ENCODE measurements at places on chromosomes 6 and 20. TPM values are rescaled to one million over a fixed set of nuclear protein-coding genes. Genes with fewer than 3 reads are reported as not detected.

SALL4 gene
- total RNA-seq, result not detected

CPNE5 gene
- total RNA-seq, result 36.7 TPM

GRCh38 chr20:1184638-1185315 is at the start of gene TMEM74B:
TMEM74B (minus strand) TSS chr20:1184981; CDS start chr20:1183801, 1,180 bp downstream.
- no peaks in the 10 kb centered on the region for H3K36me3 ChIP-seq
- H3K4me3 ChIP-seq, result peak within 1 kb of the TSS; percentile 67
- H3K27me3 ChIP-seq, result no peaks in the 10 kb centered on the region
- peak within 1 kb of the TSS; percentile 60 for H3K27ac ChIP-seq
- H3K4me1 ChIP-seq, result no peaks in the 10 kb centered on the region

DNA sequence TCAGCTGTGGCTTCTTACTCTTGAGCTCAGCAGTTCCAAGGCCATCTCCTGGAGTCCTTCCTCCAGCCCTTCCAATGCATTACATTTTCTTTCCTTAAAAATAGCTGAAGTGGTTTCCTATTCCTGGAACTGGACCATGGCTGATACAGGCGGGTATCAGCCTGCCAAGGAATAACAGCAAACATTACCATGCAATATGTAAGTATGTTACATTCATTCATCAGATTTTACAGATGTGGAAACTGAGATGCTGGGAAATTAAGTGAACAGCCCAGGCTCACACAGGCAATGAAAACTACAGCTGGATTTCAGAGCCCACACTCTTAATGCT is 100.4 kb downstream of the NRN1 start:
- DNase-seq, result no peak
- H3K4me3 ChIP-seq, result no peak overlapping the region
- H3K36me3 ChIP-seq, result no peaks in the 10 kb centered on the region
- H3K27ac ChIP-seq, result peak overlapping the region; percentile 55
- H3K4me1 ChIP-seq, result no peaks in the 10 kb centered on the region
- H3K27me3 ChIP-seq, result no peaks in the 10 kb centered on the region

DNA sequence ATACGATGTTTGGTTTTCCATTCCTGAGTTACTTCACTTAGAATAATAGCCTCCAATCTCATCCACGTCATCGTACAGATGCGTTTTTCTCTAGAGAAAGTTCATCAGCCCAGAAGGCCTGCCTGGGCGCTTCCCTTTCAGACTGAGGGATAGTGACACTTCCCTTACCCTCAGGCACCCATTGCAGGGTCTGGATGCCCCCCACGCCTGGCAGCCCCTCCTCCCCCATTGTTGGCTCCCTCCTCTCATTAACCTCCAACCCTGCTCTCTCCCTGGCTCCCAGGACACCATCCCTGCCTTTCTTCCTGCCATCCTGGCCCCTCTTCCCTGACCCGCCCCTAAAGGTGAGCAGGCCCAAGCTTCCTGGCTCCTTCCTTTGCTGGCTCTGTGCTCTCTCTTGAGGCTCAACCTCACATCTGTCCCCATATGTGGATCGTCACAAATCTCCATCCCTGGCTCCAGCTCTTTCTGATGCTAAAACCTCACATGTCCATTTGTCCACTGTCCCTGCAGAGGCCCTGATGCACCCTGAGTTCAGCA is 145.2 kb downstream of the SYCP2 start:
- H3K4me3 ChIP-seq, result no peak overlapping the region
- peak; percentile 7 for DNase-seq
- H3K27ac ChIP-seq, result no peak overlapping the region
- no peaks in the 10 kb centered on the region for H3K36me3 ChIP-seq

- H3K36me3 ChIP-seq, result no peaks in the 10 kb centered on the region
- H3K27me3 ChIP-seq, result no peaks in the 10 kb centered on the region
- H3K4me1 ChIP-seq, result no peaks in the 10 kb centered on the region
- no peak for DNase-seq
Observed at GRCh38 chr6:107959392-107959791, 1.4 kb upstream of the SEC63 start.

- H3K27ac ChIP-seq, result no peak overlapping the region
- no peaks in the 10 kb centered on the region for H3K27me3 ChIP-seq
- no peaks in the 10 kb centered on the region for H3K36me3 ChIP-seq
- DNase-seq, result no peak
- no peaks in the 10 kb centered on the region for H3K4me1 ChIP-seq
Observed at GRCh38 chr6:138382498-138383265, 5.0 kb downstream of the SMIM28 start.

DNA sequence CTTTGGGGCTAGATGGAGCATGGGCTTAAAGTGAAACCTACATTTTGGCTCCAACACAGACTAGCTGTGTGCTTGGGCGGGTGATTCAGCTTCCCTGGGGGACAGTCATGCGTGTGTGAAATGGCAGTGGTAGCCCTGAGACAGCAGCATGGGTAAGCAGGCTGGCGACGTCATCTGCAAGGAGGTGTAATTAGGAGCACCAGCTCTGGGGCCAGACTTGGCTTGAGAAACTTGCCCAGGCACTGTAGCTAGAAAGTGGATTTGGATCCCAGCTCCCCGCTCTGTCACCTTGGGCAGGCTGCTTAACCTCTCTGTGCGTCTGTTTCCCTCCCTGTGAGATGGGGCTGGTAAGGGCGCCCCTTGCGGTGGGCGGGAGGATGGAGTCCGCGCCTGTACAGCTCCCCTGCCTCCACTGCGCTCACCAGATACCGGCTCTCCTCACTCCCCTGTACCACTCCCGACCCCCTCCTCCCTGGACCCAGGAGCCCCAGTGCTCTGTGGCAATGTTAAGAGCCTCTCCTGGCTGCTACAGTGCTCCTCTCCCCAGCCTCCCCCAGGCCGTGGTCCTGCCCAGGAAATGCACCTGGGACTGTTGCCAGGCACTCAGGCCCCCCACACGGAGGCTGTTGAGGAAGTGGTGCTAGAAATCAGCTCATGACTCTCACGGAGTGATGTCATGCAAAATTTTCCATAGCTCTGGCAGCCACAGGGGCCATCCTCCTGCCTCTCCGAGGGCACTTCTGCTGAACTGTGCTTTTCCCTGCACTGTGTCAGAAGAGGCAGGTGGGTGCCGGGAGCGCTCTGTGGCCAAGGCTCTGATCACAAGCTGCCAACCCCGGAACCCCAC is 44.6 kb downstream of the SYNJ2 start:
- H3K27ac ChIP-seq, result peak overlapping the region; percentile 88
- DNase-seq, result peak; percentile 96
- no peaks in the 10 kb centered on the region for H3K36me3 ChIP-seq
- no peaks in the 10 kb centered on the region for H3K27me3 ChIP-seq

DNA sequence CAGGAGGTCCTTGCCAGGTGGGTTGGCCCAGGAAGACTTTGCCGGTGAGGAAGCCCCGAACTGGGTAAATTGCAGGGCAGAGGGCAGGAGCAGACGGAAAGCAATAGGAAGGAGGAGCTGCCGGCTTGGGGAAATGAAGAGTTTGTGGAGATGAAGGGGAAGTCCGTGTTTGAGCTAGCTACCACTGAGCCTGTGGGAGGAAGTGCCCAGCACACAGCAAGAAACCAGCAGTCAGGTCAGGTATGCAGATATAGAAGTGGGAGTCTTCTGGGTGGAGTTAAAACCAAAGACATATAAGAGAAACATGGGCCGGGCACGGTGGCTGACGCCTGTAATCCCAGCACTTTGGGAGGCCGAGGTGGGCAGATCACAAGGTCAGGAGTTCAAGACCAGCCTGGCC is 34.7 kb downstream of the CD24 start:
- H3K4me3 ChIP-seq, result no peak overlapping the region
- no peaks in the 10 kb centered on the region for H3K27me3 ChIP-seq
- H3K36me3 ChIP-seq, result no peaks in the 10 kb centered on the region
- no peak overlapping the region for H3K27ac ChIP-seq

GRCh38 chr20:49808753-49809152 is 3.9 kb upstream of the SLC9A8 start:
- no peaks in the 10 kb centered on the region for H3K27me3 ChIP-seq
- no peaks in the 10 kb centered on the region for H3K4me1 ChIP-seq
- H3K4me3 ChIP-seq, result no peak overlapping the region
- DNase-seq, result no peak
- no peak overlapping the region for H3K27ac ChIP-seq

All from right atrium auricular region (tissue), 2 donors.